Fibroblast of the conjunctiva (primary cell): ENCODE measurements at places on chromosomes 1 and 21.

DNA sequence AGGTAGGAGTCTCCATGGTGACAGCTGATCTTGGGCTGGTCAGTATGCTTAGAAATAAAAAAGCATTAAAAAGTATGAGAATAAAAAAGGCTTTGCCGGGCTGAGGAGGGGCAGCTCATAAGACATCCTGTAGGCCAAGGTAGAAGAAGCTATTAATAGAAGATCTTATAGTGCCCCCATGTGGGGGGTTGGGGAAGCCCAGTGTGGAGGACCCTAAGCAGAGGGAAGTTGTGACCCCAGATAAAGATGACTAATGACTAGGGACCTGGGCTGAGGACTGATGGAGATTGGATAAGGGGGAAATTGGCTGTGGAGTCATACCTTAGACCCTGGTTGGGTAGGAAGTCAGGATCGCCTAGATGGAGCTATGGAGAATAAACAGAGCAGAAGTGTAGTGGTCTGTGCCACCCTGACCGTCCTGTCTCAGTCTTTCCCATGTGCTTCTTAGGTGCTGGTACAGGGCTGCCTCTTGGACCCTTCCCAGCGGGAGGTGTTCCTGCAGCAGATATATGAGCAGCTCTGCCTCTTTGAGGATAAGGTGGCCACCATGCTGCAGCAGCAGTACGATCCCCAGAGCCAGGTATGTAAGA, 25.0 kb downstream of the SZT2 start:
- no peak for DNase-seq

GRCh38 chr1:3036447-3037280, 15.4 kb downstream of the ACTRT2 start:
- DNase-seq, result no peak

DNA sequence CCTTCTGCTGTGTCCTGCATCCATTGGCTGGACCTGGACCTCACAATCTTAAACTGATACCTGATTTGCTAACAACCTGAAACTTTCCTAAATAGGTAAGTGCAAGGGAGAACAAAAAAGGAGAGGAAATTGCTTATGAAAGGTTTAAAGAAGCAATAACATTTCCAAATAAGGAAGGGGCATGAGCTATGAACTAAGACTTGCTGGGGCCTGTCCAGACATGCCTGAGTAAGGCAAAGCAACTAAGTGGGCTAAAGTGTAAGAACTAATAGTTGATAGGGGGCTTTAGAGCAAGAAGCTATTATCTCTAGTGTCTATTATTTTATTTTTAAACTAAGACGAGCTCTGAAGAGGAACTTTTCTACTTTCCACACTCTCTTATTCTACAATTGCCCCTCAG, 11.6 kb downstream of the JMJD4 start:
- no peak for DNase-seq

DNA sequence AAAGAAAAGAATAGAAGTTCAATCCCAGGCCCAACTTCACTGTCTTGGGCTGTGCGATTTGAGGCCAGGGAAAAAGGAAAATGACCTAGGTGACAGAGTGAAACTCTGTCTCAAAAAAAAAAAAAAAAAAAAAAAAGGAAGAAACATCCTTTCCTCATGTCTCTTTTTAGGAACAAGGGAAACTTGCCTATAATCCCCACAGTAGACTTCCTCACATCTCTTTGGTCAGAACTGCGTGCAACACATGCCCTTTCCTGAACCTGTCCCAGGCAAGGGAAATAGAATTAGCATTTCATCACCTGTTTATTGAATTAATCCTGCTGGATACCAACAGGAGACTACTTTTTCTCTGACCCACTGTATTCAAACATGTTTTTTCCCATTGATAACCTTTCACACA, 2.3 kb downstream of the DCST1 start:
- DNase-seq, result no peak

- no peak for DNase-seq
Measured at GRCh38 chr1:7582460-7582972, 188.6 kb upstream of the VAMP3 start.

DNA sequence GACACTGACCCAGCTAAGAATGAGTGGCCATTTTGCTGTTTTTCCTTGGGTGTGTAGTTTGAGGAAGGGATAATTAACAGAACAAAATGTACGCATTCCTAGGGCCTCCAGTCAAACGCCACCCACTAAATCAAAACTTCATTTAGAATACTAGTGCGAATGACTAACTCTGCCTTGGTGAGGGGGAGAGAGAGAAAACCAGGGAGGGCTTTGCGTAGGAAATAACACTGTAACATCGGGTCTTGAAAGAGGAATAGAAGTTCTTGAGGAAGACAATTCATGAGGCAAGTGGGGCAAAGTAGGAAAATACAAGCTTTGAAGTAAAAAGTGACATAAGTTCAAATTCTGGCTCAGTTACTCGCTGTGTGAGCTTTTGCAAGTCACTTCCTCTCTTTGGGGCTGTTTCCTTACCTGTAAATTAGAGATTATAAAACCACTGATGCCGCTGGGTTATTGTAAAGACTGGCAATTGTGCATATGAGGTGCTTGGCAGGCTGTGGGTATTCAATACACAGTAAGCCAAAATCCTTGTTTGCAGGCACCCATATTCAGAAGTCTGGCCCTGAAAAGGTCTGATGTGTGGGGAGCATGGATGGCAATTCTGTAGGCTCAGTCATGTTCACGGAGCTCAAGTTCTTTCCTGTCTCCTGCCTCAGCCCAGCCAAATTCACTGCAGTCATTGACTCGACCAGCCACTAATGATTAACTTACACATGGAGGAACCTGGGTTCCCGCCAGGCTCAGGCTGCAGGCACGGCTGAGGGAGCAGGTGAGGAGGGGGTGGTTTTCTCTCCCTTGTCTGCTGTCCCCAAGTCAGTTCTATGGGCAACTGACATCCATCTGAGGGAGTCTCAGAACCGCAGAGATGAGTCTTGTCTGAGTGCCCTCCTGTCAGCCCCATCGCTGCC, 140.3 kb upstream of the CSF3R start:
- no peak for DNase-seq

DNA sequence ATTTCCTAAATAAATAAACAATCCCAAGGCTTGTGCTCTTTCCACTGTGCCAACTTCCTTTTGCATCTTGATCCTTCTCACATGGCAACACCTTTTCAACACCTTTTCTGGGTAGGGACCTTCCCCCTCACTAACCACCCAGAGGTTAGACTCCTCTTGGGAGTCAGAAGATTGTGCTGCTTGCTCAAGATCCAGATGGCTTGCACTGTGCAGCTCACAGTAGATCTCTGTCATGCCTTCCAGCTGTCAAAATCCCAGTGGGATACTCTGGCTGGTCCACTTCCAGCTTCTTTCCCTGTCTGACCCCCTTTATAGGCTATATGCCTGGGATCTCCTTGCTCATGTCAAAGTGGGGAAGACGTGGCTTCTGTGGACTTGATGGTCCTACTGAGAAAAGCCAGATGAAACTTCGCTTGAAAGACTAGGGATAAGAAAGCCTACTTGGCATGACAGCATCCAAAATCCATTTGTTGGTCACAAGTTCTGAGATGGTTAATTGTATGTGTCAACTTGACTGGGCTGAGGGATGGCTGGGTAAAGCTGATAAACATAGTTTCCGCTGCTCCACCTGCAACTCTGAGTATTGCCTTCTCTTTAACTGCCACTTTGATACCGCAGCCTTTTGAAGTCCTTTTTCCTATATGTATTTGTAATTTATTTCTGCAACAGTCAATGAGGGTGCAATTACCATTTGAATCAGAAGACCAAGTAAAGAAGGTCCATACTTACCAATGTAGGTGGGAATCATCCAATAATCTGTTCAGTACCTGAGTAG, 74.5 kb downstream of the S1PR1 start:
- DNase-seq, result no peak

DNA sequence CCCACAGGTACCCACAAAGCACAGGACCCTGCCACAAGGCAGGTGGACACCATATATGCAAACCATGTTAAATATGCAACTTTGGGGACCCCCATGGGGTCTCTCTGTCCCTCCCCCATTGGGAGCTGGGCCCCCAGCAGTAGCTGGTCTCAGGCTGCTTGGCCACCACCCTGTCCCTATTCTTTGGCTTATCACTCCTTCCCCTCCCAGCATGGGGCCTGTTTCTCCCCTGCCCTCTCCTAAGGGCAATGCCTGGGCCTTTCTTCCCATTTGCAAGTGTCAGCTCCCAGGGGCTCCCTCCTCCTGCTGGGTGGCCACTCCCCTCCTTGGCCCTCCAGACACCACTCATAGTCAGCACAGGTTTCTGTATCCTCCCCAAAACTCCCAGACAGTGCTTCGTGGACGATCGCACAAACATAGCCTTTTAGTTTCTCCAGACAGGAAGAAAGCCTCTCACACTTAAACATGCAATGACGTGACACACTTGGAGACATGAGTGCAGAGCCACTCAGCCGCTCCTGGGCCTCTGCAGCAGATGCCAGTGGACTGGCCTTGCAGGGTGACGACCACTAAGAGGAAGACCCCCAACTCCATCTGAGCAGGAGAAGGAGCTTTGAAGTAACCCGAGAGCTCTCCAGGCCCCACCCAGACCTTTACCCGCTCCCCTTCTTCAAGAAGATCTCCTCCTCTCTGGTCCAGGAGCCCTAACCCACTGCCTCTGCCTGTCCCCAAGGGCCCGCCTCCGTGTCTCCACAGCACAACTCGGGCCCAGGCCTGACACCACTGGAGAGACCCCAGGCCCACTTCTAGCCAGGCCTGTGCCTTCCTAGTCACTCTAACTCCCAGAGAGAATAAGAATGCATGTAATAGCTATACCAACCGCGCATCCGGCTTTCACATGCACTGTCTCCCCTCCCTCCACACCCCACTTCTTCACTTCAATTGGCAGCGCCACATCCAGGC, 22.9 kb downstream of the CITED4 start:
- no peak for DNase-seq

GRCh38 chr1:23537296-23537973, 6.4 kb upstream of the E2F2 start:
- DNase-seq, result no peak

GRCh38 chr1:204149635-204150565, 1.9 kb downstream of the ETNK2 start:
- no peak for DNase-seq

DNA sequence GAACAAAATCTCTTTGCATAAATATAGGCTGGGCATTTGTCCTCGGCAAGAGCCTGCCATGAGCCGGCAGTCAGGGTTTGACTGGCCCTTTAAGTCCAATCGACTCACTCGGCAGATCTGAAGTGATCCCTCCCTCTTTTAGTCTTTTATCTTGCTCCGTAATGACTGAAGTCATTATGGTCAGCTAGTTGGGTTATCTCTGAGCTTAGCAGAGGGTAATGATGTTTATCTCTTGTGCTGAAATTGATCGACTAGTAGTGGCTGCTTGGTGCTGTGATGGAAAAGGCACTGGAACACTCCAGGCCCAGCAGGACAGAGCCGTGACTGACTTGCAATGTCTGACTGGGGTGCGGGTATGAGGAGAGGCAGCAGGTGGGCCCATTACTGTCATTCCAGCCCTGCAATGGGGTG, 468 bp upstream of the ABCA4 start:
- no peak for DNase-seq

- no peak for DNase-seq
Measured at GRCh38 chr1:24896596-24897262, 33.3 kb downstream of the RUNX3 start.

DNA sequence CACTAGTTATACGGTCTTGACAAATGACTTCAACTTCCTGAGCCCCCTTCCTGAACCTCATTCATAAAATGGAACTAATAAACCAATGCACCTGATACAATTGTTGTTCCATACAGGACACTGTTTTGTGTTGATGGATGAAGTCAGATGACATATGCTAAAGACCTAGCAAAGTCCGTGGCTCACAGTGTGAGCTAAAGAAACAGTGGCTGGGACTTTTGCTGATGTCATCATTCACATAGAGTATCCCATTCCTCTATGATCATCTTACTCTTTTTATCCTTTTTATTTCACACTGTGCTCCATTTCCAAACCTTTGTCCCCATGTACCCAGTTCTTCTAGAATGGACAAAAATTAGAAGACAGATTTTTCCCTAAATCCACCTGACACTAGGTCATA, 83.7 kb upstream of the KAZN start:
- no peak for DNase-seq

DNA sequence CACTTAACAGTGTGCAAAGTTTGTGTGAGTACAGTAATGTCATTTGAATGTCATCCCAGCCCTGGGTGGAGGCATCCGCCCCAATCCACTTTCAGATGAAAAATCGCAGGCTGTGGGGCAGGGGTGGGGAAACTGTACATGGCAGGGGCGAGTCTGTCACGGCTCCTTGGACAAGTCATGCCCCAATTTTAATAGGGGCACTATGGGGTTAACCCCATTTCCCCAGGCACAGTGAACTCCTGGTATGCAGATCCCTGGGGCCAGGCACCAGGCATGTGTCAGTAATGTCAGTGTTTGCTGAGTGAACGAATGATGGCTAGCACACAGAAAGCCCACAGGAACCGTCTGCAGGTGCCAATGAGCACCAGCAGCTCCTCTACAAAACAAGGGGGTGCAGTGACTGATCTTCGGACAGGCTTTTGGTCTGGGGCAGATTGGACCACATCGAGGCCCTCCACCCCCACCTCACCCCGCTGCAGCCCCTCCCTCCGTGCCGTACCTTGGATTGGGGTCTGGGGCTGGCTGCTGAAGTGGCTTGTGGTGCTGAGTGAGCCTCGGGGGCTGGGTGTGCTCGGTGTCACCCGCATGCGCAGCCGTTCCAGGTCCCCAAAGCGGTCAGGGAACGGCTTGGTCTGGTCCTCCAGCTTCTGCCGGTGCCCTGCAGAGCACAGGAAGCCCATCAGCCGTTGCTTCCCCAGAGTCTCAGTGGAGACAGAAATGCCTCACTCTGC, 23.2 kb downstream of the RUNX3 start:
- no peak for DNase-seq

- DNase-seq, result no peak
Measured at GRCh38 chr1:224219612-224220059, 36.6 kb downstream of the DEGS1 start.

DNA sequence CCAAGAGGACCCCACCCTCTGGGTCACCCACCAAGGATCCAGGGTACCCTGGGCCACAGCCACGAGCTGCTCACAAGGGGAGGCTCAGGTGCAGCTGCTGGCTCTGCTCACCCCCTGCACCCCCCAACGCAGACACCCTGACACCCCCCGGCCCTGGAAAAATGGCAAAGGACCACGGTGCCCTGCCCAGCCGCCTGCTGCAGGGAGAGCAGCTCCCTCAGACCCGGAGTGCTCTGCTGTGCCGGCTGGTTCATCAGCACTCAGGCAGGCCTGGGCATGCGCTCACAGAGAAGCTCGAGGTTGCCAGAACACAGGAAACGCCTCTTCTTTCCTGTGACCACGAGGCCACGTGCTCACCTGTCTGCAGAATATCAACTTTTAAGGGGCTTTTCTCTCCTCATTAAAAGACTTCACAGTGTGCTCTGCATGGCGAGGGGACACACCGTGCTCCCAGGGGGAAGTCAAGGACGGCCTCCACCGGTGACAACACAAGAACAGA, 4.3 kb upstream of the C1QTNF12 start:
- DNase-seq, result no peak

- DNase-seq, result no peak
Measured at GRCh38 chr1:181557313-181557712, 74.0 kb downstream of the CACNA1E start.
